NCI-H1694 treated with DMSO at 0.1 percent for 48 hours (cell line): ENCODE measurements at places on chromosomes 1 and 21.

GRCh38 chr1:218510153-218510772, 165.1 kb downstream of the TGFB2 start:
- DNase-seq: no peak

- DNase-seq: peak; percentile 94
Measured at GRCh38 chr1:40948741-40949443, 30.6 kb upstream of the CTPS1 start.

DNA sequence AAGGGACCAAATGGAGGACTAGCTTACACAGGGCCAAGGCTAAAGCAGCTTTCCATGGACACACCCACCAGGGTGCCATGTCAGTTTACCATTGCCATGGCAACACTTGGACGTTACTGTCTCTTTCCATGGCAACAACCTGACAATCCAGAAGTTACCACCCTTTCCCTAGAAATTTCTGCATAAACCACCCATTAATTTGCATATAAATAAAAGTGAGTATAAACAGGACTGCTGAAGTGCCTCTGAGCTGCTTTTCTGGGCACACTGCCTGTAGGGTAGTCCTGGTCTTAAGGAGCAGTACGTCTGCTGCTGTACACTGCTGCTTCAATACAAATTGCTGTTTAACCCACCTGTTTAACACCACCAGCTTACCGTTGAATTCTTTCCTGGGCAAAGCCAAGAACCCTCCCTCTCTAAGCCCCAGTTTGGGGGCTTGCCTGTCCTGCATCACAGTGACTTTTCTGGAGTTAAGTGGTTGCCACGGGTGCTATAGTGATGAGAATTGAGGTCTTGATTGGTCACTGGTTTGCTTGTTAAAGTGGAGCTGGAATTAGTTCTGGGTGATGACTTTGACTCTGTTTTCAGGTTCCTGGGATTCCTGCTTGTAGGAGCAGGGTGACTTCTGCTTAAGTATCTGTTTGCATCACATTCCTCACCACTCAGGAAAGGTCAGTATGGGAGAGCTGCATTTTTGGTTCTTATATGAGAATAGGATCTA, 83.2 kb downstream of the CLDN17 start:
- no peak for DNase-seq

DNA sequence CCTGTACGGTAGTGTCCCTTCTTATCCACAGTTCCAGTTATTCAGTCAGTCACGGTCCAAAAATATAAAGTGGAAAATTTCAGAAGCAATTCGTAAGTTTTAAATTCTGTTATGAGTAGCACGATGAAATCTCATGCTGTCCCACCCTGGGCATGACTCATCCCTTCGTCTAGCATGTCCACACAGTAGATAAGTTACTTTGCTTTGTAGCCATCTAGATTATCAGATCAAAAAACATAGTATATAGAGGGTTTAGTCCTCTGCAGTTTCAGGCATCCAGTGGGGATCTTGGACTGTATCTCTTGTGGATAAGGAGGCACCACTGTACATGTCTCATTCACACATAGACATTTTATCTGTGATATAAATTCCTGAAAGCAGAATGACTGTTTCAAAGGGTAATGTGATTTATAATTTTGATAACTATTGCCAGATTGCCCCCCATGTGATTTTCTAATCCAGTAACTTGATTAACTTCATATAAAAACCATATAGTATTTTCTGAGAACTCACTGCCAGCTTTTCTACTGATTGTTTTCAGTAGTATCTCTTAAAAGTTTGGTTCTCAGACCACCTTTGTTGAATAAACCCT, 143.3 kb downstream of the DYRK1A start:
- no peak for DNase-seq

- DNase-seq: no peak
Measured at GRCh38 chr21:29989634-29990234, 49.9 kb upstream of the GRIK1 start.

DNA sequence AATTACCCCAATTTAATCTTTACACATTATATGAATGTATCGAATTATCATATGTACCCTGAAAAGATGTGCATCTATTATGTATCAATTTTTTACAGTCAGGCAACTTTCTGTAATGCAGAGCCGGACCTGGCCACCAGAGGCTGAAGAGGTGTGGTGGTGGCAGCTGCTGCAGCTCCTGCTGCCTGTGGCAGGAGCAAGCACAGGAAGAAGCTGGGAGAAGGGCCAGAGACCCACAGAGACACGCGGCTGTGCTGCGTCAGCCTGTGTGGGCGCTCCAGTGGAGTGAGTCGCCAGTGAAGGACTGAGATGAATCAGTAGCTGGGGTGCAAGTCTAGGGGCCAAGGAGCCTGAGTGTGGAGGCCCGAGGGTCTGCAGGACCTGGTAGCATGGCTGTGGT, 74.3 kb upstream of the COG2 start:
- no peak for DNase-seq

- DNase-seq: no peak
Measured at GRCh38 chr1:33547576-33547975, 75.1 kb downstream of the ZSCAN20 start.

GRCh38 chr1:244106837-244107493, 55.9 kb downstream of the ZBTB18 start:
- no peak for DNase-seq

DNA sequence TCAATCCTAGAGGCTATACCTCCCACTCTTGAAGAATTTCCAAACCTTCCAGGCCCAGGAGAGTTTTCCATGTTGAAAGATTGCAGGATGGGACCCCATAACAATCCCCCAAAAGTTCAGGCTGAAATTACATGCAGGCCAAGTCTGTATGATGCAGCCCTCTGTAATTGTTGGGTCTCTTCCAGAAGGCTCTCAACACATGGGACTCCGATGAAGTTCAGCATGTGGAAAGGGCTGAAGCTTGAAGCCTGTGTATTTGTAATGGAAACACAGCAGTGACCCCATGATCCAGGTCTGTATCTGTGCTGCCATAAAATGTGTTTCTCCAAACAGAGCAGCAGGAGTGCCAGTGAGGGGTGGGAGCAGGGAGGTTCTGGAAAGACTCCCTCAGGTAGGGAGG, 202.5 kb upstream of the LYPLAL1 start:
- DNase-seq: no peak

- DNase-seq: no peak
Measured at GRCh38 chr1:206470692-206471414, 577 bp downstream of the IKBKE start.
